Fibroblast of skin of right biceps (primary cell): ENCODE measurements at places on chromosomes 6 and 20.

GRCh38 chr6:11413728-11414127, 123.8 kb upstream of the TMEM170B start:
- peak; percentile 71 for DNase-seq

- no peak for DNase-seq
These were observed 50.1 kb downstream of the GRM4 start for GRCh38 chr6:34095741-34096140.

- no peak for DNase-seq
These were observed 32.9 kb downstream of the TBPL1 start for GRCh38 chr6:133985970-133986369.

- peak; percentile 79 for DNase-seq
These were observed 92.7 kb upstream of the SIRPA start for GRCh38 chr20:1802385-1803060.

GRCh38 chr6:125415913-125416312, 114.1 kb upstream of the HDDC2 start:
- peak; percentile 21 for DNase-seq

GRCh38 chr6:128963561-128963960, 80.6 kb downstream of the LAMA2 start:
- peak; percentile 75 for DNase-seq

- peak; percentile 42 for DNase-seq
These were observed 417 bp downstream of the VAPB start for GRCh38 chr20:58389324-58389967.

DNA sequence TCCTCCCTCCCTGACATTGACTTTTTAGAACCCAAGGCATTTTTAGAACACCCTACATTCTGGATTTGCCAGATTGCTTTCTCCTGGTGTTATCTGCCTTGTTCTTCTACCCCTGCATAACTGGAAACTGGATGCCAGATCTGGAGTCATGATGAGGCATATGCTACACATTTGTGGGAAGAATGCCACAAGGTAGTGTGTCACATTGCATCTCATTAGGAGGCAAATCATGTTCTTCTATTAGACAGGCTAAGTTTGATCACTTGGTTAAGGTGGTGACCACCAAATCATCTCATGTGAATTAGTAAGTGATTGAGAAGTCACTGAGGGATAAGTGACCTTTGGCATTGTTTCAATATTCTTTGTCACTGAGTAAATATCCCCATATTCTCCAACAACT, 12.9 kb upstream of the NKX2-2 start:
- DNase-seq, result no peak

DNA sequence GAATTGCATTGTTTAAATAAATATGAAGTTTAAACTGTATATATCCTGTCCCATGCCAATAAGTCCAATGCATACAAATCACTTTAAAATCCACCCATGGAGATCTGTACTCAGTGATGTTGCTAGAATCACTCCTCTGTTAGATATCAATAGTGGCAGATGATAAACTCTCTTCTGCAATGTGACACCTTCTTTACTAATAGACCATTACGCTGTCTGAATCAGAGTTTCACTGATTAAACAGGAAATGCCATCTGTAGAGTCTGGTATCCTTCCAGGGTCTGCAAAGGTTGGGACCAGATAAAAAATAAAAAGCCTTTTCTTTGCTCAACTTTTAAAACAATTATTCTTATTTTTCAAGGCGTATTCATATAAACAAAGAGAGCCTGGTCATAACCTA, 134.5 kb downstream of the EDN3 start:
- DNase-seq, result peak; percentile 63

- DNase-seq, result peak; percentile 77
These were observed 76.0 kb downstream of the MAN1A1 start for GRCh38 chr6:119273272-119274196.

GRCh38 chr6:148954934-148955333, 208.1 kb downstream of the UST start:
- no peak for DNase-seq

DNA sequence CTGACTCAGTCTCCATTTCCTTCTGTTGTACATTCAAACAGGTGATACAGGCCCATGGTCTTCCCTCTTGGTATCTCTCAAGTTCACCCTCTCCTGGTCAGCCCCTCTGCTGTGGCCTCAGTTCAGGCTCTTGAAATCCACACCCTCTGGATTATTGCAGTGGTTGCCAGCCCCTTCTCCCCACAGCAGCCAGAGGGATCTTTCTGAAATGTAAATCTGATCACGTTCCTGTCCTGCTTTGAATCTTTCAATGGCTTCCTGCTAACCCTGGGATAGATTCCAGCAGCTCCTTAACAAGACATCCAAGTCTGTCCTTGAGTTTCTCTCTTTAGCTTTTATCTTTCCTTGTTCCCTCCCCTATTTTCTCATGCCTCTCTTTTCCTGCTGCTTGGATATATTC, 22.2 kb downstream of the CHMP4B start:
- no peak for DNase-seq

- no peak for DNase-seq
These were observed 122.4 kb downstream of the MAP3K7 start for GRCh38 chr6:90464507-90464906.

DNA sequence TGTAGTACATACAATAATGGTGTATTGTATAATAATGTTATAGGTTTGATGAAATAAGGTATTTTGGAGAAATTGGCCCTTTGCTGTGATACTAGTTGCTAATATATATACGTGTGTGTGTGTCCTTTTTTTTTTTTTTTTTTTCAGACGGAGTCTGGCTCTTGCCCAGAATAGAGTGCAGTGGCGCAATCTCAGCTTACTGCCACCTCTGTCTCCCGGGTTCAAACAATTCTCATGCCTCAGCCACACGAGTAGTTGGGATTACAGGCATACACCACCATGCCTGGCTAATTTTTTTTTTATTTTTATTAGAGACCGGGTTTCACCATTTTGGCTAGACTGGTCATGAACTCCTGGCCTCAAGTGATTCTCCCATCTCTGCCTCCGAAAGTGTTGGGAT, 23.3 kb downstream of the SENP6 start:
- no peak for DNase-seq
